ENCODE measurements at places on chromosomes 7 and 10. TPM values are rescaled to one million over a fixed set of nuclear protein-coding genes. Genes with fewer than 3 reads are reported as not detected.

SORCS1 gene
- total RNA-seq: 0.09 TPM

GRCh38 chr7:139869886-139870285 is 40.8 kb downstream of the TBXAS1 start:
- H3K27me3 ChIP-seq: peaks cover 24% of the 10 kb centered on the region
- no peak for DNase-seq

DNA sequence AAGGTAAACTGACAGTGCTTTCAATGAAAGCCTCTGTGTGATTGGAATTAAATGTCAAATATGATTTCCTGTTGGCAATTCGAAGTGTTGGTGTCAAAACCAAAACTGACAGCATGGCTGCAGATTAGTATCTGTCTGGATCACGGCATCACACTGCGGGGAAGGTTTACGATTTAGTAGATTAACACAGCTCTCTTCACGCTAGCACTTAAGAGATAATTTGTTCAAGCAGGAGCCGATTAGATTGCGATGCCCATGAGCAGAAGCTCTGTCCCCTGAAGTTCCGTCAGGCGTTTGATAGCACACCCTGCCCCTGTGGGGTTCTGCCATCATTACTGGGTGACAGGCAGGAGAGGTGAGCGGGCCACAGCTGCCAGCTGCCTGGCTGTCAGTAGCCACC is 279.5 kb upstream of the AUTS2 start:
- H3K4me1 ChIP-seq: no peaks in the 10 kb centered on the region
- peaks cover 1% of the 10 kb centered on the region for H3K27me3 ChIP-seq
- DNase-seq: no peak
- H3K36me3 ChIP-seq: no peaks in the 10 kb centered on the region
- no peak overlapping the region for H3K27ac ChIP-seq
- H3K4me3 ChIP-seq: no peak overlapping the region

- H3K4me3 ChIP-seq: no peak overlapping the region
- no peak for DNase-seq
- no peaks in the 10 kb centered on the region for H3K36me3 ChIP-seq
- H3K27ac ChIP-seq: no peak overlapping the region
These were observed 101.1 kb downstream of the SLC37A3 start for GRCh38 chr7:140297192-140297591.

DNA sequence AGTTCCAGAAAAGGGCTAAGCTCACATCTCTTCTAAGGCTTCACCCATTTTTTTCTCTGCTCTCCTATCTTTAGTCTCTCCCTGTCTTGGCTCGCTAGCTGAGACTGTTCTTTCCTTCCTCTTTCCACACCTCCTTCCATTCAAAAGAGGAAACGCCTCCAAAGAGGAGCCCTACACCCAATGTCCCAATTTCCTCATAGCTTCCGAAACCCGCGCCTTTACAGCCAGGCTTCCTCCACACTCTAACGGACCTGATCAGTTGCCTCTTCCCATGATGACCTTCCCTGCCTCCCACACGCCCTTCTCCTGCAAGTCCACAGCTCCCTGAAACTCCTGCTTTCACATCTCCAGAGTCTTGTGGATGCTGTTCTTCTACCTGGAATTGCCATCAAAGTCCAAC is 71.7 kb downstream of the COBL start:
- H3K36me3 ChIP-seq: no peaks in the 10 kb centered on the region
- DNase-seq: no peak
- H3K27me3 ChIP-seq: no peaks in the 10 kb centered on the region
- no peak overlapping the region for H3K27ac ChIP-seq
- no peak overlapping the region for H3K4me3 ChIP-seq

GRCh38 chr7:25765110-25765655 is 386.8 kb upstream of the NFE2L3 start:
- no peak for DNase-seq
- no peak overlapping the region for H3K27ac ChIP-seq
- H3K4me1 ChIP-seq: no peaks in the 10 kb centered on the region
- peaks cover 4% of the 10 kb centered on the region for H3K36me3 ChIP-seq
- H3K27me3 ChIP-seq: no peaks in the 10 kb centered on the region

DNA sequence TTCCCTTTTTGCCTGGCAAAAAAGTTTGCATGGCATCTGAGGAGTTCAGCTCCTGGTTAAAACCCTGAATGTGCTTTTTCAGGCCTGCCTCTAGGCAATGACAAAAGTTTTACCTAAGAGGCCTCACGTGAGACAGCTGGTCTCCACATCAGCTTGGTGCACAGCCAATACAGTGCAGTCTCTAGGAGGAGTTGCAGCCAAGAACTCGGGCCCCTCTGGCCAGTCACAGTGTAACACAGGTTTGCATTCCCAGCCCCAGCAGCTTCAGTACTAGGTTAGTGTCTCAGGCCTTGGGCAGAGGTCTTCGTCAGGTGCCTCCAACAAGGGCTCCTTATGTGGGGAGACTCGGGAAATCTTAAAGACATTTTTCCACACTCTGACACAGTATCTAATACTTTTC is 771.7 kb downstream of the SORCS1 start:
- H3K36me3 ChIP-seq: no peaks in the 10 kb centered on the region
- no peak for DNase-seq
- H3K4me3 ChIP-seq: no peak overlapping the region
- H3K27ac ChIP-seq: no peak overlapping the region

- no peak overlapping the region for H3K27ac ChIP-seq
- peaks cover 7% of the 10 kb centered on the region for H3K27me3 ChIP-seq
- DNase-seq: no peak
- peaks cover 33% of the 10 kb centered on the region for H3K4me1 ChIP-seq
These were observed 43.5 kb upstream of the HSPA12A start for GRCh38 chr10:116785867-116786266.

- no peak overlapping the region for H3K27ac ChIP-seq
- peaks cover 2% of the 10 kb centered on the region for H3K36me3 ChIP-seq
- DNase-seq: peak; percentile 14
- H3K27me3 ChIP-seq: no peaks in the 10 kb centered on the region
These were observed 25.3 kb downstream of the CCDC126 start for GRCh38 chr7:23622506-23622925.

DNA sequence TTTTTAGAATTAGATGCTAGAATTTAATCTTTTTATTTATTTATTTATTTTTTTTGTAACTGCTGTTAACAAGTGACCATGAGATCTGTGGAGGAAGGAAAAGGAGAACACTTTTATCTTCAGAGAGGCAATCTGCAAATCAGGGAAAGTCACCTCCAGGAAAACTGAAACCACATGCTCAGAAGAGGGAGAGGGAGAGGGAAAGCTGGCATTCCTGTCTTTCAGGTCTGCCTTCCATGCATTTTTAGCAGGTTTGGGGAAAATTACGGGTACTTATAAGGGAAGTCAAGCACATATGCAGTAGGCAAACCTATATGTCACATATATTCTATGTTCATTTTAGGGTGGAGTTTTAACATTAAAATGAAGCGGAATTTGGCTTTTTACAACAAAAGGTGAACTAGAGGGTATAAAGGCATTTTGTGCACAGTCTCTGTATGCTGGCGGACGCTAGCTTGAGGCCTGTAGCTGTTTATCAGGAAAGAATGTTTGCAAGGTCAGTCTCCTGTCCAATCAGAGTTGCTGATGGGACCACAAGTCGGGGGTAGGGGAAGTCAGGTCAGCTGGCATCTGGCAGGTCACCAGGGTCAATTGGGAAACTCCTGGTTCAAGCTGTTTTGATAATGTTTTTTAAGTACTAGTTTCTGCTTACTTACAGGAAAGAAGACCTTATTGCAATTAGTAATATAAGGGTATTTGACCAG is 333.5 kb downstream of the GPR158 start:
- H3K27me3 ChIP-seq: no peaks in the 10 kb centered on the region
- H3K4me3 ChIP-seq: no peak overlapping the region
- DNase-seq: no peak
- H3K27ac ChIP-seq: no peak overlapping the region
- no peaks in the 10 kb centered on the region for H3K36me3 ChIP-seq

GRCh38 chr10:111344804-111345203 is 268.0 kb downstream of the ADRA2A start:
- H3K4me1 ChIP-seq: no peaks in the 10 kb centered on the region
- peaks cover 4% of the 10 kb centered on the region for H3K36me3 ChIP-seq
- no peak overlapping the region for H3K4me3 ChIP-seq
- H3K27me3 ChIP-seq: no peaks in the 10 kb centered on the region
- H3K27ac ChIP-seq: no peak overlapping the region

- no peaks in the 10 kb centered on the region for H3K36me3 ChIP-seq
- DNase-seq: no peak
- H3K4me1 ChIP-seq: no peaks in the 10 kb centered on the region
- no peaks in the 10 kb centered on the region for H3K27me3 ChIP-seq
These were observed 20.6 kb upstream of the SDK1 start for GRCh38 chr7:3280445-3280844.
